ENCODE measurements at places on chromosomes 5 and 9. TPM values are rescaled to one million over a fixed set of nuclear protein-coding genes. Genes with fewer than 3 reads are reported as not detected.

The ZCCHC7 gene
- 19.9 TPM for total RNA-seq

The RNF20 gene
- total RNA-seq: 33.1 TPM

The PCDHAC2 gene
- total RNA-seq: 0.33 TPM

The PDE6A gene
- total RNA-seq: not detected

The MORN5 gene
- 0.95 TPM for total RNA-seq

The CMBL gene
- total RNA-seq: 20.4 TPM

The PCSK5 gene
- total RNA-seq: 67.9 TPM

The SLC45A2 gene
- not detected for total RNA-seq

The FOXD4 gene
- total RNA-seq: 0.32 TPM

The FOXD4L5 gene
- total RNA-seq: 0.14 TPM

The TRIM32 gene
- total RNA-seq: 17.4 TPM

Data from posterior vena cava (tissue), 2 donors.